ENCODE measurements at places on chromosomes 6 and 20.

DNA sequence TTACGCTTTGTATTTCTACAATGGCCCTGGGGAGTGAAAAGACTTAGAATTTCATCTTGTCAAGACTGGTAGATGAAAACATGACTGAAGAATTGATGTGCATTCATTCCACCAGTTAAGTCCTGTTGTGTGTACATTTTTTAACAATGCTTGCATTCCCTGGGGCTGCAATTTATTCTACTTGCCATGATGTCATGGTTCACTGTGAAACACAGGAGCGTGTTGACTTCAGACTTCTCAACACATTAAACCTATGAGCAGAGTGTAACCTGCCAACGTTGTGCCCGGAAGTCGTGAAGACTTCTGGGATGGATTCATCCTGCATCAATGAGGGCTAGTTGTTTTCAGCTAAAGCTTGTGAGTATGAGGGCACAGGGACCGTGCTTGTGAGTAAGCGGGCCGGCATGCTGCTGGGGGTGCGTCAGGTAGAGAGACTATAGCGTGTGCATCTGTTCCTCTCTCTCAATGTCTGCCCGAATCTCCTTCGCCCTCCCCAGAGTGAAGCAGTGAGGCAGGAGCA lies 26.3 kb upstream of the RIMS4 start:
- DNase-seq, result no peak

DNA sequence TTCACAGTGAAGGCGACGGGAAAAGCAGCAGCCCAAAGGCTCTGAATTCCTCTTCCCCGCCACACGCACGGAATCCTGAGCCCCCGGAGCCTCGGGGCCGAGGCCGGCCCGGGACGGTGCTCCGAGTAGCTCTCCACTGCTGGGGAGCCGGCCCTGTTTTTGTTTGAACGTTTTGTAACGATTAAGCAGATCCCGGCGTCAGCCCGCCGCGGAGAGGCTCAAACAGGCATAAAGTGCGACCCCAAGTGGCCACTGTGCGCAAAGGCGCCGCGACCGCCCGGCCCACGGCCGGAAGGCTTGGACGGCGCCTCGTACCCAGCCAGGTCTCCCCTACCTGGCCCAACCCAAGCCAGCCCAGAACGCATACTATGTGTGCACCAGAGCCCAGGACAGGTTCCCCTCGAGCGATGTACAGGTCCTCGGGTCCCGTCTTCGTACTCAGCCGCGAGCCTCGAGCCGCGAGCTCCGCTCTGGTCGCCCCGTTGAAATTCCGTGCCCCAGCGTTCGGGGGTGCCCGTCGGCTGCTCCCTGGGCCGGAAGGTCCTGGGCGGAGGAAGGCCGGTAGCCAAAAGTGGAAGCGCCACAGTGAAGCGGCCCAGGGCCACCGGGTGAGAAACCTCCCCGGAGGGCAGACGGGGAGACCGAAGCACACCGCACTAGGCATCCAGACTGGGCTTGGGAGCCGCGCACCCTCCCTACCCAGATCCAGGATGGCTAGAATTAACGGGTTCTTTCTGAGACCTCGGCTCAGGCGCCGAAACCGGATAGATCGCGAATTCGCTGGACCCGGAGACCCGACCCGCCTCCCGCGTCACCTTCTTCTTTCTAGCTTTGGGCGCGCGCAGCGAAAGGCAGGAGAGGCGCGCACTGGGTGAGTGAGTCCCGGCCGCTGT lies 1.2 kb upstream of the MAFB start:
- DNase-seq, result peak; percentile 77

- no peak for DNase-seq
These were observed 36.6 kb upstream of the CARMIL1 start for GRCh38 chr6:25242567-25242966.

- DNase-seq, result no peak
These were observed 116.5 kb downstream of the DST start for GRCh38 chr6:56525974-56526789.

DNA sequence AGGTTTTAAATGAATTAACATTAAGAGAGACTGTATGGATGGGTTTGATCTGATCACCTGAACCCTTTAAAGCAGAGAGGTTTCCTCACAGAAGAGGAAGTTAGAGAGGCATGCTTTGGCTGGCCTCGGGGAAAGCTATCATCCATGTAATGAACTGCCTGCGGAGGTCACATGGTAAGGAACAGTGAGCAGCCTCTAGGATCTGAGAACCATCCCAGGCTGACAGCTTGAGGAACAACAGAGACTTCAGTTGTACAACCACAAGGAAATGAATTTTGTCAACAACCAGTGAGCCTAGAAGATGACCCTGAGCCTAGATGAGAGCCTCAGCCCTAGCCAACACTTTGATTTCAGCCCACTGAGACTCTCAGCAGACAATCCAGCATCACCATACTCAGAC lies 2.9 kb upstream of the COL21A1 start:
- no peak for DNase-seq

GRCh38 chr6:147166360-147166944 lies 37.8 kb upstream of the STXBP5 start:
- no peak for DNase-seq

- DNase-seq, result peak; percentile 59
These were observed 53.3 kb downstream of the SLC22A23 start for GRCh38 chr6:3403238-3404173.
